ENCODE measurements at places on chromosomes 13 and 19.

DNA sequence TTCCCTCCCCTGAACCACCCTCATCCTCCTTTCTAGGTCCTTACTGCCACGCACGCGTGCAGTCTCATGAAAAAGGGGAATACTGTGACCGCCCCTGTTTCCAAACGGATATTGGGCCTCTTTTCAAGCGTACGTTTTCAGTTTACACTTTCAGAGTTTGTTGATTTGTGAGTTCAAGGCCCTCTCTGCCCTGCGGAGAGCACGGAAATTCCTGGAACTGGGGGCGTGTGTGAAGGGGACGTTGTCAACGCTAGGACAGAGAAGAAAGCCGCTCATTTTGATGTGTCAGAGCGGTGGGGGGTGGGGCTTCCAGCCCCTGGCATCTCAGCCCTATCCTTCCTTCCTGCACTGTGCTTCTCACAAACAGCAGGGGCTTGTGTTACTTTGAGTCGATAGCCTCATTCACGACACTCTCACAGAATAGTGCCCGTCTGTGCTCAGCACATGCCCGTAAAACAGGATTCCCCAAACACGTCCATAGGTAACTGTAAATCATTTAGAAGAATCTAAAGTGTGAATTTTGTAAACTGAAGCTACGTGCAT lies 137.6 kb upstream of the PEG3 start:
- DNase-seq: no peak

DNA sequence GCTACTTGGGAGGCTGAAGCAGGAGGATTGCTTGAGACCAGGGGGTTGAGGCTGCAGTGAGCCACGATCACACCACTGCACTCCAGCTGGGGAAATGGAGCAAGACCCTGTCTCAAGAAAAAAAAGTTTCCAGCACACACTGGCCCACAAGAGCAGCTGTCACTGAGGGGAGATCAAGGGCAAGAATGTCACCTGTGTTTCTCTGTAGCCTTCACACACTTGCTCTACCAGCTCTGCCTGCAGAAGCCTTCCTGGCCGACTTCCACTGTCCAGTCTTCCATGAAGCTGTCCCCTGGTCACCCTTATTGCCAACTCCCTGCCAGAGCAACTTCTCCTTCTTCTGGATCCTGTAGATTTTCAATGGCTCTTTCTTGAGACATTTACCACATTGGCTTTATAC lies 158.0 kb downstream of the KCTD15 start:
- no peak for DNase-seq

DNA sequence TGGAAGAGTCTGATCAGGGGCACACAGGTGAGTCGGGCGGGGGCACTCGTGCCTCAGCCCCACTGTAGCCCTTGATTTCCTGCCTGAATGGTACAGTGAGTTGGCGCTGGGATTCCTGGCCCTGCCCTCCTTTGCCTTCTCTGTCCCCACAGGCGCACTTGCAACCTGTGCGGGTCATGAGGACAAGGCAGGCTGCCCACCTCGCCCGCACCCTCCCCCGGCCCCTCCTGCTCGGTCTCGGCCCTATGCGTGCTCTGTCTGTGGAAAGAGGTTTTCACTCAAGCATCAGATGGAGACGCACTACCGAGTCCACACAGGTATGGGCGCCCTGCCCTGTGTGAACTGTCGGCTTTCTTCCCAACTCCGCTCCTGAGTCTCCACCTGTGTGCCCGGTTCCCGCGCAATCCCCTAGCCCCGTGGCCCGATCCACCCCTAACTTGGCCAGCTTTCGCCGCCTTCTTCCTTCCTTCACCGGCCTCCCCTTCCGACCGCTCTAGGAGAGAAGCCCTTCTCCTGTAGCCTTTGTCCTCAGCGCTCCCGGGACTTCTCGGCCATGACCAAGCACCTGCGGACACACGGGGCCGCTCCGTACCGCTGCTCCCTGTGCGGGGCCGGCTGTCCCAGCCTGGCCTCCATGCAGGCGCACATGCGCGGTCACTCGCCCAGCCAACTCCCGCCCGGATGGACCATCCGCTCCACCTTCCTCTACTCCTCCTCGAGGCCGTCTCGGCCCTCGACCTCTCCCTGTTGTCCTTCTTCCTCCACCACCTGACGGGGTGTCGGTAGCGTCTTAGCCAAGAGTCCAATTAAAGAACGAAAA lies 1.6 kb upstream of the KMT2B start:
- DNase-seq: peak; percentile 60

- DNase-seq: no peak
These were observed at the start of gene SHD for GRCh38 chr19:4278419-4279266. Gene SHD (plus strand): TSS chr19:4279266. CDS start chr19:4280064, 798 bp downstream.

DNA sequence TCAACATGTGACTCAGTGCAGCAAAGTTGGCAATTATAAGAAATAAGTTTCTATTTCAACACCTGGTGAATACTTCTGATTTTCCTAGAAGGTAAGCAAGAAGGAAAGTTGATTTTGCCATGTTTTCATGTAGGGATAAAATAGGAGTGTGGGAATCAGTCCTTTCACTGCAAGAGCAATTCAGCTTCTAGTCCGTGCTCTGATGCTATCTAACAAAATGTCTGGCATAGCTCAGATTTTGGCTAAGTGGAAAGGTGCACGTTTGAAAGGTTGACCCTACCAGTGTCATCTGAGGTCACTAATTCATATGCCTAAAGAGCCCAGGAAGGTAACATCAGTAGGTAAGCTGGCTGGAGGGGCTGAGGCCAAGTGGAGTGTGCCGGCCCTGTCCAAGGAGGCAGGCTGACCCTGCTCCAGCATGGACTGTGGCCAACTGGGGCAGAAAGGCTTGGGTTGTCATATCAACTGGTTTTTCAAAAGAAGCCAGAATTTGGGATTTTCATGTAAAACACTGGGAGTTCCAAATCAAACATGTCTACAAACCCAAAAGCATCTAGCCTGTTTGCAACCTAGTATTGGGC lies 38.9 kb upstream of the MEDAG start:
- no peak for DNase-seq

DNA sequence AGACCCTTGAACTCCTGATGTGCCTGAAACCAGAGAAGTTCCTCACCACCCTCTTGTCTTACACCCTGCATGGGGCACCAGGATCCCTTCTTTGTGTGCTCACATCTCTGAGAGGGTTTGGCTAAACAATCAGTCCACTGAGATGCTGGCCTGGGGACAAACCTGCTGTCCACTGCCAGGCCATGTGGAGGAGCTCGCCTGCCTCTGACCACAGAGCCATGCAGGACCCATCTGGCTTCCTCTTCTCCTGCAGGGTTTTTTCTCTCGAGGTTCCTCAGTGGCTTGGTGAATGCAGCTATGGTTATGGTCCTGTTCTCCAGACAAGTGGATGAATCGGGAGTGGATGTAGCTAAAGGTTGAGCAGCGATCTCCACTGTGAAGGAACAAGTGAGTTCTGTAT lies 49.1 kb upstream of the MEDAG start:
- no peak for DNase-seq

DNA sequence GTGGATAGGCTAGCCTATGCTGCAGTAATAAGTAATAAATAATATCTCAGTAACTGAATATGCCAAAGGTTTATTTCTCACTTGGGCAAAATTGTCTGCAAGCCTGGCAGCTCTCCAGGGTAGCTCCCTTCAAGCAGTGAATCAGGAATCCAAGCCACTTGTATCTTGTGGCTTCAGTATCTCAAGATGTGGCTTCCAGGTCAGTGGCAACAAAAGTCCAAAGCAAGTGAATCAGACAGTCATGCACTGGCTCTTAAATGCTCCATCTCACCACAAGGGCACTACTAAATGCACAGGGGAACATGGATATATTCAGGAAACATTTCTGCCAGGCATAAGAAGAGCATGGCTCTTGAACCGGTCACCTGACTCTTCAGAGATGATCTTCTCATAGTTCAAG lies 126.3 kb downstream of the KCTD12 start:
- DNase-seq: no peak

GRCh38 chr13:93862259-93862658 lies 617.2 kb downstream of the DCT start:
- DNase-seq: no peak

DNA sequence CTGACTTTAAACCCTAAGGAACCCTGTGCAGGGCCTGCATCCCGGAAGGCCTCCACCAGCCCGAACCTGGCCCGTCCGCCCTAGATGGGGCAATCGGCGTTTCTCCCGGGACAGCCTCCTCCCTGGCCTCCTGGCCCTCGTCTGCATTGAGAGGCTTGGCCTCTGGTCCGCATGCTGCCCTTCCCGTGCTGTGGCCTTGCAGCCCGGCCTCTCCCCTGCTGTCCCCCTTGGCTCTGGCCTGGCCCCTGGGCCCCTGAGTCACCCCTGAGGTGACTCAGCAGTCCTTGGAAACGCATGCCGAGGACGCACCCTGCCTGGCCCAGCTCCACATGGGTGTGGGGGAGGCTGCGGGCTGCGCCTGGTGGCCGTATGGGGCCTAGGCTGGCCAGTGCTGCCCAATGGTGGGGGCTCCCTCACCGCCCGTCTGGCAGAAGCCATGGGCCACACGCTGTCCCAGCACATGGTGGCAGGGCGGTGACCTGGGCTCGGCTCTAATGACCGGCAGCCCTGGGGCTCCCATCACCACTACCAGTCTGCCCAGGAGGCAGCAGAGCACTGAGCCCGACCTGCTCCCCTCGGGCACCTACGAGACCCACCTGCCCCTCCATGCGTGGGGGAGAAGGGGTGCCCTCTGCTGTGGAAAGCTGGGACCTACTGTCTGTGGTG lies 25.7 kb downstream of the SH3GL1 start:
- DNase-seq: peak; percentile 74

GRCh38 chr13:114140131-114140905 lies 7.9 kb upstream of the RASA3 start:
- DNase-seq: no peak

- DNase-seq: no peak
These were observed 19.1 kb upstream of the CCNA1 start for GRCh38 chr13:36413161-36413560.

DNA sequence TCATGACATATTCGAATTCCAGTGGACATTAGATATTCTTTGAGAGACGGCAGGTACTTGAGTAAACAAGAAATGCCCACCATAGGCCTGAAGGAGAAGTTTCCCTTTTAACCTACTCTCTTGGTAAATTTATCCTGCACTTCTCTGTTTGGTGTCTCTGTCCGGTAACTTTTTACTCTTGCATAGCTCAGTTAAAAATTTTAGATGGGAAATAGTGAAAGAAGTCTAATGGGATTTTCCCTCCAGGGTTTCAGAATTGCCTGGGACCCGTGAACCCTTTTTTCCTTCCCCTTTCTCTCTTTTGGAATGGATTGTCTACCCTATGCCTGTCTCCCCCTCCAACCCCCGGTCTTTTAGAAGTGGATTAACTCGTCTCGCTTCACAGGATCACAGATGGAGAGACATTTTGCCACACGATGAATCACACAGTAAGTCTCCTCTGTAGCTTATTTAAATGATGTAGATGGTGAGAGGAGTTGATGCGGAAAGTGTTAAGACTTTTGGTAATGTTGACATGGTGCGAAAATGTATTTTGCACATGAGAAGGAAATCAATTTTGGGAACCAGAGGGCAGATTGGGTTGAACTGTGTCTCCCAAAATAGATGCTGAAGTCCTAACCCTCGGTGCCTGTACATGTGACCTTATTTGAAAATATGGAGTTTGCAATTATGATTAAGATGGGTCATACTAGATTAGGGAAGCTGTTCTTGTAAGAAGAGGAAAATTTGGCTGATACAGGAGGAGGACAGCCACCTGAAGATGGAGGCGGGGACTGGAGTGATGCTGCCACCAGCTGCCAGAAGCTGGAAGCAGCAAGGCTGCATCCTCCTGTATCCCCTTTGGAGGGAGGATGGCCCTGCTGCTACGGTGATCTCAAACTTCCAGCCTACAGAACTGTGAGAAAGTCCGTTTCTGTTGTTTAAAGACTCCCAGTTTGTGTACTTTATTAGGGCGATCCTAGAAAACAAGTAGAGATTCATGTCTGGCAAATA lies 711 bp upstream of the MIPEP start:
- no peak for DNase-seq

- DNase-seq: no peak
These were observed 93.5 kb downstream of the FOXO1 start for GRCh38 chr13:40572961-40573360.

DNA sequence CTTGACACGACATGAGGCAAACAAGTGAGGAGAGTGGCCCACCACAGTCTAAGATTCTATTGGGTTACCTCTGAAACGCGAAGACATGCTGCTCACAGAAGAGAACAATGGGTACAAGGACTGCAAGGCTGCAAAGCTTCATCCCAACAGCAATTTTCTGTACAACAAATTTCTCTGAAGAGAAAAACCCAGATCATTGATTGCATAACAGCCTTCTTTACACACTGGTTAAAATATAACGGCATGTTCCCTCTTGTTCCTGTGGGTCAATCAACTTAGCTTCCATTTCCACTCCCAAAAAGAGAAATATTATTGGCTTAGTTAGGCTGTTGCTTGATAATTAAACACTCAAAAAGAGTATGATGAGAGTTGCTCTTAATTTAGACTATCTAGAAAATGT lies at the start of gene CPB2:
CPB2 (minus strand) TSS at position 166 of the 400 bp plus-strand sequence; CDS start at position 142, 24 bp downstream.
- no peak for DNase-seq

DNA sequence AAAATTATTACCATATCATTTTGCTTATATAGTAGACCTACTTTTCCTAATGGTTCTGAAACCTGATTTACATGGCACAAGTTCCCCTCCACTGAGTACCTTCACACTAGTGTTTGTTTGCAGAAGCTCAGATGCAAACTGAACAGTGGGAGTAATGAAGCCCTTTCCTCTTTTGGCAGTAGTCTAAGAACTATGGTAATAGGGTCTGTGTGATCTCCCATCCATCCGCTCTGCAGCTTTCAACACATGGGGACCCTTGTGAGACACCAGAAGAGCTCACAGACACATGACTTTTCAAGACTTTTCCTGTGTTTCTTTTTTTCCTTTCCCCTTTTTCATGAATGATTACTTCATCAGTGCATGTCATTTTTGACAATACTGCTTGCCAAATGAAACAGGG lies 336.0 kb downstream of the ATP8A2 start:
- no peak for DNase-seq

DNA sequence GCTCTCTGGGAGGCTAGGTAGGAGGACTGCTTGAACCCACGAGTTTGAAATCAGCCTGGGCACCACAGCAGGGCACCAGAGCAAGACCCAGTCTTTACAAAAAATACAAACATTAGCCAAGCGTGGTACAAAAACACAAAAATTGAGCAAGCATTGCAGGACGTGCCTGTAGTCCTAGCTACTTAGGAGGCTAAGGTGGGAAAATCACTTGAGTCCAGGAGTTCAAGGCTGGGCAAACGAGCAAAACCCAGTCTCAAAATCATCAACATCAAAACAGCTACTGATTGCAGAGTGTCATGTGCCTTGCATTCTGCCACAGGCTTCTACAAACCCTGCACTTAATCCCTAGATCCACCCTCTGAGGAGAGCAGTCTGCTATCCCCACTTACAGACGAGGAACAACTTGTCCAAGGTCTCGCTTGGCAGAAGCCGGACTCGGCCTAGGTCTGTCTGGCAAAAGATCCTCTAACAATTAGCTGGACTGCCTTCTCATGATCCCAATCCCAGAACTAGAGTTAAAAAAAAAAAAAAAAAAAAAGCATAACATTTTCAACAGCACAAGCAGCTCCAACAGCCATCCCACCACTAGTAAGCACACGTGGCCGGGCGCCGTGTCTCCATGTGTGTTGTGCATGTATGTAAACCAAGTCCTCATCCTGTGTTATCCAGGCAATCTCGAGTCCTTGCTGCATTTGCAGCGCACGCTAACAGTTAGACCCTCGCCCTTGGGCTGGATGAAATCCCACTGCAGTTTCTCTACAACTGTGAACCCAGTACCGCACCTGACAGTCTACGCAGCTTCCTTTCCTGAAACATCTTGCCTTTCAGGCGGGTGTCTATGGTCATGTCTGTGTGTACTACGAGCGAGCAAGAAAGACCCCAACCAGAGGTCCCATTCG lies 2.0 kb downstream of the PPP6R1 start:
- DNase-seq: peak; percentile 70

- no peak for DNase-seq
These were observed 29.1 kb downstream of the NUP58 start for GRCh38 chr13:25330541-25330940.
